ENCODE measurements at places on chromosomes 5 and 9.

DNA sequence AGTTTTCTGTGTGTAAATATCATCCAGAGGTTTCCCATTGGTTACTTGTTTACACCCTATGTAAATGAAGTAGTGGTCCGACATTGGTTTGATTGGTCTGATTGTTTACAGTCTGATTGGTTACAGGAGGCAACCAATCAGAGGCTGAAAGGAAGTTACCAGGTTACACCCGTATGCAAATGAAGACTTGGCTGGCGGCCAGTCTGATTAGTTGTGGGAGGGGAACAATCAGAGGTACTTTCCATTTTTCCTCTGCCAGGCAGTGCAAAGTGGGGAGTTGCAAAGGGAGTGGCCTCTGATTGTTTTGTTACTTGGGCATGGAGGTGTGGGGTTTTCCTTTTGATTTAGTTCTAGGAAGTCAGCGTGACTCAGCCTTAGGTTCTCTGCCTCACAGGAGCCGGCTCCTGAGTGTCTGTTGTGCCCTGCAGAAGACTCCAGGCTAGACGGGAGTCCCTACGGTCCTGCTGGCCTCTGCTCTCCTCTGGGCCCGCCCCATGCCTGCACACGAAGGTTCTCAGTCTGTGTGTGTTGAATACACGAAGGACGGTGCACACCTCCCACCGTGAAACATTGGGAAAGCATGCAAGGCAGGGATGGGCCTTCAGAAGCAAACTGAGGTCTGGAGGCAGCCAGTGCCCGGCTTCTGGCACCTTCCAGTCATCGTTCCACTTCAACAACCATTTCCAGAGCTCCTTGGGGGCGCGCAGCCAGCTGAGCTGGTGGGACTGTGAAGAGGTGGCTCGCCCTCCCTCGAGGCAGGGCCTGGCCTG lies 42.9 kb downstream of the OLFM1 start:
- no peak for DNase-seq

DNA sequence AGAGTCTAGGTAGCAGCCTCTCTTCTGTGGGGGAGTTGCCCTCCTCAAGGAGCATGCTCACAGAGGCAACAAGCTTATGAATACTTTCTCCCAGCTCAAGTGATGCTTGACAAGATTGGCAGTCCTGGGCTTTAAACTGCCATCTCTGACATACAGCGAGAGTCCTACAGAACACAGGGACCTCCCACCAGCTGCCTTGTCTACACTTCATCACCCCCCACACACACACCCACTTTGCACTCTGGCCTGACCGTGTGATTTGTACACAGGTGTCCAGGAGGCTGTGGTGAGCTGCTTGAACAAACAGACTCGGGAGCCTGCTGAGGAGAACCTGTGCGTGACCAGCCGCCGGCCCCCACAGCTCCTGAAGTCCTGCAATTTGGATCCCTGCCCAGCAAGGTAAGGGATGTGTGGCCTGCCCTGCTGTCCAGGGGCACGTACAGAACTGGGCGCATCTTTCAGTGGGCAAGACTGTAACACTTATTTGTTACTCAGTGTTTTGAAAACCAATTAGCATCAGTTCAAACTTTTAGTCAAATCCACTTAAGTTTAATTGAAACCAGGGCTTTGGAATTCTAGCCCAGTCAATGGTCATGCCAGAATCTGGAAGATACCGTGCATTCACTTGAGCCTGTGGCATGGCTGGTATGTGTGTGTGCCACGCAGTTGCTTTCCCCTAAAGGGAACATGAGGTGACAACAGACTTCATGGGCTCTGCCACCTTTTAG lies 247.5 kb downstream of the ADAMTSL1 start:
- DNase-seq = no peak

DNA sequence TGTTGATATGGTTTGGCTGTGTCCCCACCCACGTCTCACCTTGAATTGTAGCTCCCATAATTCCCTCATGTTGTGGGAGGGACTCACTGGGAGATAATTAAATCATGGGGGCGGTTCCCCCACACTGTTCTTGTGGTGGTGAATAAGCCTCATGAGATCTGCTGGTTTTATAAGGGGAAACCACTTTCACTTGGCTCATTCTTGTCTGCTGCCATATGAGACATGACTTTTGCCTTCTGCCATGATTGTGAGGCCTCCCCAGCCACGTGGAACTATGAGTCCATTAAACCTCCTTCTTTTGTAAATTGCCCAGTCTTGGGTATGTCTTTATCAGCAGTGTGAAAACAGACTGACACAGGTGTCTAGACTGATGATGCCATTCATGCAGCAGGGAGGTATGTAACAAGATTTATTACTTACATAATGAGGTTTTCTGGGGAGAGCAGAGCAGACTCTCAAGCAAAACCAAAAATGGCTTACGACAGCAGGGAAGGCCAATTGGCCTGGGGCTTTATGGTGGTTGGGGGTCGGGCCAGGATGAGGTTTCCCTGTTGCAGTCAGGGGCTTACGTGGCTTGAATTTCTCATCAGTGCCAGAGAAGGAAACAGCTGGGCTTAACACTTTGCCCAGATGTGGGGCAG lies 9.5 kb upstream of the COMMD10 start:
- DNase-seq = no peak

- DNase-seq = peak; percentile 50
Observed at GRCh38 chr5:17219006-17219422, 1.6 kb downstream of the BASP1 start.

- DNase-seq = no peak
Observed at GRCh38 chr9:4982721-4983482, 2.2 kb upstream of the JAK2 start.

GRCh38 chr5:22249209-22249729 lies 603.9 kb downstream of the CDH12 start:
- no peak for DNase-seq

- no peak for DNase-seq
Observed at GRCh38 chr5:137669811-137670210, 66.1 kb downstream of the KLHL3 start.

- no peak for DNase-seq
Observed at GRCh38 chr9:90616806-90617205, 25.8 kb downstream of the DIRAS2 start.

DNA sequence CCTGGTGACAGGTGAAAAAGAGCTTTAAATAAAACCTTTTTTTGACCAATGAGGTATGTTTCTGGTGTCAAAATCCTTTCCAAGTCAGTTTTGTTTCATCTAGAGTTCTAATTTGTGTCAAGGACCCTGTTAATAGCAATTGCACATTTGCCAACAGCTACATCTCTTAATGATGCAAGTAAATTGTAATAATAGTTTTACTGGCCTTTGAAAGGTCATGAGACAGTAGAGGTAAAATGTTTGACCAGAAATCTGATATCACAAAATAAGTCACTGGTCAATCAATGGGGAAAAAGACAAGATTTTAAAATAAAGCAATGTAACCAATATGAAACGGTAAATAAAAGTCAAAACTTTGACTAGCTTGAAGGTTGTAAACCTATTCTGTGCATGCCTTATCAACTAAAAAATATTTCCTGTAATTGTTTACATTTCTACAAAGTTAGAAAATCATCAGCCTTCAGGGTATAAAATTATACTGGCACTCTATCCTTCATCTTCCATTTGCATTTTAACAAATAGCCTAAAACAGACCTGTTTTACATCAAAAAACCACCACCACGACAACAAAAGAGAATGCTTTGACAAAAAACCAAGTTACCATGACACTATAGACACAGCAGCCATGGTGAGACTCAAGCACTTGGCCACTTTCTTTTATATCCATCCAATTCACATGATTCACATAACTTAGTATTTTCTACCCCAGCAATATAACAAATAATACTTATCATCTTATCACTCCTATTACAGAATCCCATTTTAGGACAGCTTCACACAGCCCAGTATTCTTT lies 3.0 kb downstream of the NADK2 start:
- no peak for DNase-seq

- DNase-seq = no peak
Observed at GRCh38 chr5:154278186-154278585, 87.7 kb downstream of the GALNT10 start.

DNA sequence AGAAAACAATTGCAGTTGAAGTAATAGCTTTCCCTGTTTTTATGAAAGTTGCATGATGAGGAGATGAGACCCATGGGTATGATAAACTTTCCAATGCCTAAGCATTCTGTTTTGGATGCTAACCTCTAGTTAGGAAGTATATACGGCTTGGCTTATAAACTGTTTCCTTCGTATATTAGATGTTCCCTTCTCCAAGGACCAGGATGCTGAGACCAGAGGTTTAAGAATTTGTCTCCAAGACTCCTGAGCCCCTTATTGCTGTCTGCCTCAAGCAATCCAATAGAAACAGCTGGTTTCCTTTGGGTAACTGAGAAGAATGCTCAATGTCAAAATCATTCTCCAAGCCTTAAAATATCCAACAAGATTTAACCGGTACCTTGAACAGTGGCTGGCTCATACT lies 12.2 kb upstream of the TNC start:
- DNase-seq = no peak

- DNase-seq = no peak
Observed at GRCh38 chr5:130035388-130035787, 131.1 kb downstream of the CHSY3 start.

DNA sequence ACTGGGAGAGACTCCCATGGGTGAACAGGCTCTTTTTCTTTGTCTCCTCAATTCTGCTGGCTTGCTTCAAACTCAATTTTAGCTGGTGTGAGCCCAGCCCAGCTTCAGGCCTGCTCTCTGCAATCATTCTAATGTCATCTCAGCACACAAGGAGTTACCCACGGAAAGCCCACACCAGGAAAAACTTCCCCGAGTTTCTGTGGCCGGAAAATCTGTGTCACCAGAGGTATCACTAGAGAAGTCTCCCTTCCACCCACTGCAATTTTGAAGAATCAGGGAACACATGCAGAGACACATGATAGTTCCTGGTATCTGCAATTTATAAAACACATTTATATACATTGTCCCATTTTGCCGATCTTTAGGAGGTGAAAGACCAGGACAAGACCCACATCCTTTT lies 13.5 kb upstream of the NDFIP1 start:
- no peak for DNase-seq

DNA sequence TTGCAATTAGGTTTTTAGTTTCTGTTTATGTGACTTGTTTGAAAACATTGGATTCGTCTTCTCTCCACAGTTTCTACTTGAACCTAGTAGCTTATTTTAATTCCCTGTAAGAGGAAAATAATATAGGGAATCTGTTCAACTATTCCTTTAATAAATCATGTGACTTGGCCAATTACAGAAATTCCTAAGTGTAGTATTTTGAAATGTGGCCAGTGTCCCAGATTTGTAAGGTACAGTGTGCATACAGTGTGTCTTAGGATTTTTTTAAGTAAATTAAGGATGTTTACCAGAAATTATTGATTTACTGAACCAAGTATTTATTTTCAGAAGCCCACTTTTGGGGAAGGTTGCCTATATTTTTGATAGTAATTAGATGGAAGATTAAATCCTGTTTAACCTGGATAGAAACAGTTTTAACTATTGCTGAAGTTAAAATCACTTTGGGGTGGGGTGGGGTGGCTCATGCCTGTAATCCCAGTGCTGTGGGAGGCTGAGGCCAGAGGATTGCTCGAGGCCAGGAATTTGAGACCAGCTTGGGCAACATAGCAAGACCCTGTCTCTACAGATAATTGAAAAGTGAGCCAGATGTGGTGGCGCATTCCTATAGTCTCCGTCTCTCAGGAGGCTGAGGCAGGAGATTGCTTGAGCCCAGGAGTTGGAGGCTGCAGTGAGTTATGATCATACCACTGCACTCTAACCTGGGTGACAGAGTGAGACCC lies 36.9 kb downstream of the G3BP1 start:
- DNase-seq = no peak
